ENCODE measurements at places on chromosomes 2 and 18. TPM values are rescaled to one million over a fixed set of nuclear protein-coding genes. Genes with fewer than 3 reads are reported as not detected.

The WDR75 gene
- total RNA-seq = 28.3 TPM

- no peak for DNase-seq
These were observed 359.9 kb upstream of the HNRNPA3 start for GRCh38 chr2:176852667-176853066.

- DNase-seq = peak; percentile 96
These were observed at the start of gene PLEKHM3 for GRCh38 chr2:208025037-208025813. Gene PLEKHM3 (minus strand): TSS chr2:208025527. CDS start chr2:208001639, 23,888 bp downstream.

- DNase-seq = no peak
These were observed 75.7 kb downstream of the PIK3C3 start for GRCh38 chr18:42030586-42031182.

The DYSF gene
- total RNA-seq = 46.8 TPM

The KIAA2012 gene
- total RNA-seq = not detected

GRCh38 chr2:120381192-120381591 is 35.3 kb downstream of the INHBB start:
- DNase-seq = no peak

DNA sequence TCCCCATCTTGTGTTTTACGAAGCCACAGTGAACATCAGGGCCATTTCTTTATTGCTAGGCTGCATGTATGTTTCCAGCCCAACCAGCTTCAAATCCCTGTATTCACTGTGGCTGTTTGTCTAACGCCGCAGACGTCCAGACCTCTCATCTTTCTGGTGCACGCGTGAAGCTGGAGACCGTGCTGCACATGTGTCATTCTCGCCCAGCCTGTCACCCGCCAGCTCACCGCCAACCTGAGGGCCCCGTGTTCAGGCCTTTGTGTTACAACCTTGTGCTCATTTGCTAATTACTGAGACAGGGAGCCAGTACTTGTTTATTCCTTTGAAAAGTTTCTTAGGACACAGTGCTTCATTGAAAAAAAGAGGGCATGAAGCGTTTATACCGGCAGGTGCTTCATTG is 21.4 kb downstream of the SALL3 start:
- DNase-seq = no peak

The SLC4A5 gene
- total RNA-seq = 5.3 TPM

The RIT2 gene
- total RNA-seq = not detected

GRCh38 chr2:124822516-124822915 is 797.4 kb downstream of the CNTNAP5 start:
- DNase-seq = no peak

GRCh38 chr2:201859949-201860348 is 53.6 kb downstream of the CDK15 start:
- no peak for DNase-seq

The MEX3C gene
- 27.4 TPM for total RNA-seq

DNA sequence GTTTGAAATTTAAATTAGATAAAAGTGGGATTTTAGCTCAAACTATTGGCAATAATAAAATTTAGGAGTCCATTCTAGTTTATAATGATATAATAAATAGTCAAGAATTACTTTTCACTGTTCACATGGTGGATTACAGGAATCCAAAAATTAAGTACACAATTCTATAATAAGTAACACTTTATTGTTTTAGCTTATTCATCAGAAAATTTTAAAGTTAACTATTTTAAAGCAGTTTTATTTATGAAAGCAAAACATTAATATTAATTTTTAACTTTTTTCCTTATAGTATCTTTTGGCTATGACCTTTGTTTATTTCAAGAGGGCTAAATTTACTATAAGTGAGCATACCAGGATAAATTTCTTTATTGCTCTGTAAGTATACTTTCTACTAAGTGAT is 11.4 kb downstream of the SPDYA start:
- DNase-seq = no peak

The TMEM247 gene
- not detected for total RNA-seq

DNA sequence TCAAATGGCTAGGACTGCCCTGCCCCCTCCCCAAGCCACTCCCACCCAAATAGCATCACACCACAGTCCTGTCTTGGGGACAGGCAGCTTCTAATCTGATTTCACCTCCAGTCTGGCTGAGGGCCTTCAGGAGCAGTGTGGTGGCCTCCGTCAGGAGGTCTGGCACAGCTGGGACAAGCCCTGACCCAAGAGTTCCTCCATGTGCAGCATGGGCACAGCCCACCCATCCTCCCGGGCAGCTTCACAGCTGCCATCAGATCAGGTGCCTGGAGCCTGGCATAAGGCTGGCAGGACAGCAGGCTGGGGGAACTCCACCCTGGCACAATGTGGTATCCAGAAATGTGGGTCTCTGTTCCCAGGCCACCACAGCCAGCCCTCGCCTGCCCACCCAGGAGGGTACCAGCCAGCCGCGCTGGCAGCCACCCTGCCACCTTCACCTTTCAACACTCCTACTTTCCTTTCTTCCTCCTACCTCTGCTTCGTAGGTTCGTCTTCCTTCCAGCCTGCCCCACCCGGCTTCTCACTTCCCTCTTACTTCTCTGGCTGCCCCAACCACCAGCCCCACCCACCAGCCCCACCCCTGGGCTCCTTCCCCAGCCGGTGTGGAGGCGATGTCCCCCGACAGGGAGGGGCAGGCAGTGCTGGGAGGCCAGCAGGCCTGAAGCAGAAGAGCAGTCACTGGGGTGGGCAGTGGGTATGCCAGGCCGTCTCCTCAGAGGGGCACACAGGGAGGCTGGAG is at the start of gene CAPG:
TSS of gene CAPG (minus strand) at position 522 of the 739 bp plus-strand sequence. CDS start 8,221 bp downstream, outside the sequence.
- DNase-seq = no peak

The EN1 gene
- total RNA-seq = 2.4 TPM

The FOXI3 gene
- not detected for total RNA-seq

DNA sequence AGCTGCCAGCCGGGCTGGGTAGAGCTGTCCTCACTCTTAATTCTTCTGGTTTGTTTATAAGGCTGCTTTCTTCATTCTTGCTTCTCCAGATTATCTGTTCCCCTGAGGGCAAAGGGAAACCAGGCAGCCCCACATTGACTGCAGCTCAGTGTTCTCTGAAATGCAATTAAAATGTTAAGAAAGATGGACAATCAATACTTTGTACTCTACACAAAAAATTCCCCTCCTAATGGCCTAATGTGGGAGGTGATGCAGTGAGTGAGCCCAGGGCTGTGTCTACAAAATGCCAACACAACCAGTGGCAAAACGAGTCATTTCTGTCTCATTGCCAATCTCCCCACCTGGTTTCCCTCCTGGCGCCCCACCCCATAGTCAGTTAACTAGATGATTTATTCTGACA is 541.7 kb upstream of the RAB6C start:
- DNase-seq = no peak

GRCh38 chr2:37527361-37527760 is 144.1 kb downstream of the CDC42EP3 start:
- no peak for DNase-seq

The STON1 gene
- total RNA-seq = 47.9 TPM

The UGT1A9 gene
- not detected for total RNA-seq

DNA sequence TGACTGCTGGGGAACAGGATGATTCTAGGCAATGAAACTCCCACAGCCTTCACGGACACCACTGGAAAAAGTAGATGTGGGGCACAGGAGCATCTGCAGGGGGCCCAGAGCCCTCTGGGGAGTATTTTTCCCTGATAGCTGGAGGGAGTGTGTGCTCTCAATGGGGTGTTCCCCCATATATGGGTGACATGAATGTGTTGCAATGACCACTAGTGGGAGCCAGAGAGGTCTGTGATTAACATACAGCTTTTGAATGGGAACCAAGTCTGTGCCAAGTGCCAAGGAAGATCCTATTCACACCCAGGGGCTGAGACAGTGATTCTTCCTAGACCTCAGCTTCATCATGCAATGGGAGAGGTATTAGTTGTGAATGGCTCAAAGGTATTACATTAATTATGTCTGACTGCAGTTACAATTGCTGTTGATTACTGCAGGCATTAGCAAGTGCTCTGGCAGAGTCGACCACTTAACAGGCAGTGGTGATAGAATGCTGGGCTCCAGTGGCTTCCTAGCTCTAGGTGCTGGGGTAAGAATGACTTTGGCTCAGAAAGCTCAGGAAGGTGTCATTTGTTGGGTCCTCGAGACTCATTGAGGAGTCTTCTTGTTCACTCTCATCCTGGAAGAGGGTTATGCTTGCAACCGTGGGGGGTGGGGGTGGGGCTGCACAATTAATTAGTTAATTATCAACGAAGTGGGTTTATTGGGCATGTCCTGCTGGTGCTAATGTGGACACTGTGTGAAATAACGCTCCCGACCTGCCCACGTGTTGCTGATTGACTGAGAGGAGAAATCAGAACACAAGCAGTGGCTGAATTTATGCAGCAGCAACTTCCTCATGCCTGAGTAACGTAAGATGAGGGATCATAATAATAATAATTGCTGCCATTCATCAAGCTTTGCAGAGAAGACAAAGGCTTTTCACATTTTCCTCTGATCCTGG is 194.1 kb downstream of the CLIP4 start:
- no peak for DNase-seq

GRCh38 chr2:75309596-75310463 is 110.5 kb upstream of the TACR1 start:
- DNase-seq = no peak

The DNER gene
- 0.67 TPM for total RNA-seq

DNA sequence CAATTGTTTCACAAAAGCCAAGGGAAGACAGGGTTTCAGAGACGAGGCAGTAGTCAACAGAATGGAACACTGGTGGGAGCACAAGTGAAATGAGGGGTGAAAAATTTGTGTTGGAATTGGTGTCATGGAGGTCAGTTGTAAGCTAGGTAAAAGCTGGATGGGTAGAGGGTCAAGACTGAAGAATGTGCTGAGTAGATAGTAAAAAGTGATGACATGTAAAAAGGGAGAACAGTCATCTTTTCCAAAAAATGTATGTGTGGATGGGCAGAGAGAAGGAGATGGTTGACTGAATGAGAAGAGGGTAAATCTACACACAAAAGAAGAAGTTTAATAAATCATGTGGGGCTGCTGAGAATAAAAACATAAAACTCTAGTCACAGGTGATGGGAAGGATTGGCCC is 92.7 kb upstream of the COL3A1 start:
- no peak for DNase-seq

The SLC8A1 gene
- 105 TPM for total RNA-seq

The VPS4B gene
- total RNA-seq = 46.2 TPM

The ALKAL2 gene
- 64.2 TPM for total RNA-seq

DNA sequence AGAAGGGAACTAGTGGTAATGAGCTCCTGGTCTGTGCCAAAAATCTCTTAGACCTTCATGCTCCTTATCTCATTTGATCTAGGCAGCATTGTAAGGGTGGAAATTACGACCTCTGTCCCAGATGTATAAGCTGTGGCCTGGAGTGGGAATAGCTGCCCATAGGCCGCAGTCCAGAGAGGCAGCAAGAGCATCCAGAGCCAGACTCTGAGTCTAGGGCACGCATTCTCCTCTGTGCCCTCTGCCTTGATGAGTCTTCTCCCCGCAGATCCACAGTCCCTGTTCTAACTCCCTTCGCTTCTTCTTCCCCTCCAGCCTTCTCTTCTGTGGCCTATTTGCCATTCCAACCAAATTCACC is 304.6 kb downstream of the MYCN start:
- no peak for DNase-seq

The RTP5 gene
- total RNA-seq = not detected

- DNase-seq = no peak
These were observed 6.2 kb upstream of the TMEM87B start for GRCh38 chr2:112048887-112049286.

The IL1B gene
- total RNA-seq = 1.1 TPM
